Activated CD8-positive, alpha-beta T cell treated with anti-CD3 and anti-CD28 coated beads for 36 hours (primary cell): ENCODE measurements at places on chromosomes 13 and 19. TPM values are rescaled to one million over a fixed set of nuclear protein-coding genes. Genes with fewer than 3 reads are reported as not detected.

YJEFN3 gene
- 8.1 TPM for total RNA-seq

DNA sequence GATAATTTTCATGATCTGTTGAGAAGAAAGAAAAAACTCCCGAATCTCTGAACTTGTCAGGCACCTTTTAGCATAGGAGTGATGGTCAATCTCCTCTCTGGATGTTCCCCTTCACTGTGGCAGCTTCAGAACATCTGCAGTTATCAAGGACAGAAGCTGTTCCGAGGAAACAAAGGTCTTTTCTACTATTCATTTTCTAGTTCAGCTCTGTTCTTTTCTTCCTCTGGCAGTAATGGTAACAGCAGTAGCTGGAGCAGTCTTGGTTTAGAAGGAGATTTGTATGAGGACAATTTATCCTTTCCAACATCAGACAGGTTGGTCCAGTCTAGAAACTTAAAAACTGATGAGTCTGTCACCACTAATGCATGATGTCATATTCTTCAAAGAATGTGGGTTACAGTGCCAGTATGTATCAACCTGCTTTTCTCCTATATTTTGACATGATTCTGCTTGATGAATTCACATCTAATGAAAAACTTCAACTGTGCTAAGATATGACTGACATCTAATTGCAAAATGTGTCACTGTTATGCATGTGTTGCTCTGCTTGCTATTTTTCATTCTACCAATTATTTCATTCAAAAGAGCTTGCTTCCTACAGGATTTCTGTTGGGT is 41.0 kb downstream of the AKAP11 start:
- DNase-seq, result no peak

DNA sequence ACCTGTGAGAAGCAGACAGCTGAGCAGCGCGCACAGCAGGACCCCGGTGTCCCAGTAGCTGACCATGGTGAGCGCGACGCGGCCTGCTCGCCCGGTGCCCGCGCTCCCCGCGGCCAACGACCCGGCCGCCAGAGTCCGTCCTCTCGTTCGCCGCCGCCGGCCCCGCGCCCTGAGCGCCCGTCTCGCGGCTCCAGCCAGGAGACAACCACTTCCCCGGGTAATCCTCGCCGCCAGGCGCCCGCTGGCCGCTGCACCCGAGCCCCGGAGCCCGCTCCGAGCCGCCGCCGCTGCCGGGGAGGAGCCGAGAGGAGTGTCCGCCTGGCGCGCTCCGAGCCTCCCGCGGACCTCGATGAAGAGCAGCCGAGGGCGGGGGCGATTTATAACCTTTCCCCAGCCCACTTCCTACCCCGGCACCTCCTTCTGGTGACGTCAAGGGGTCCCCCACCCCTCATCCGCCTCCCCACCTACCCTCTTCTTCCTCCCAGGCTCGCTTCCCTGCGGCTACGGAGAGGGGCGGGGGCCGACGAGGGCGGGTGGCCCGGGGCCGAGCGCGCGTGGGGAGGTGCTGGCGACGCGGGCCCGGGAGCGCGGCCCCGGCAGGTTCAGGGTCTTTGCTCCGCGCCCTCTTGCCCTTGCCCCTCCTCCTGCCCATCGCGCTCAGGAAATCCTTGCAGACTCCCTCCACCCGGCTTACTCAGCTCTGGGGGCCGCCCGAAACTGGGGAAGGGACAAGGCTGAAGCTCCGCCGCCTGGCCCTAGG is at the start of gene FLT1:
Gene FLT1 (minus strand): TSS at position 351 of the 760 bp plus-strand sequence. CDS start 285 bp downstream, at position 66.
- DNase-seq, result peak; percentile 59

- no peak for DNase-seq
Observed at GRCh38 chr19:14482172-14482941, 7.2 kb upstream of the PTGER1 start.

- peak; percentile 90 for DNase-seq
Observed at GRCh38 chr19:11587302-11587974, 9.8 kb upstream of the ZNF627 start.

DNA sequence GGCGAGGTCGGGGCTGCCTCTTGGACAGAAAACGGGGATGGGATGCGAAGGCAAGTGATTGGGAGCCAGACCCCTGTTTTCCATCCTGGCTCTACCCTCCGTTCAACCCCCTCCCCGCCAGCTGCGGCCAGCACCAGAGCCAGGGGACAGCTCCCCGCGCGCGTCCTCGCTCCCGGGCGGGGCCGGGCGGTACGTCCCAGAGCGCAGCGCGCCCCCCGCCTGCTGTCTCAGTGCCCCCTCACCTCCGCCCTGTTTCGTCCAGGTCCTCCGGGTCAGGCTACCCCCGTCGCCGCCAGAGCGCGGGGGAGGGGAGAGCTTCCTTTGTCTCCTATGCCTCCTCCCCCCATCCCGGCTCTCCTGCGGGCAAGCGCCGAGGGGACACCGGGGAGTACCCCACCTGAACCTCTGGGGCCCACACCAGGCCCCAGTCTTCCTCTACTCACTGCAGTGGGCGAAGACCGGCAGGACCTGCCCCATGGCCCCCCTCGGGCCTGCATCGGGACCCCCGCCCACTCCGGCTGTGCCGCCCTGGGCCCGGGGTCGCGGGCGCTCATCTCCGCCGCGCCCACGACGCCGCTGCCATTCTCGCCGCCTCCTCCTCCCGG is 396 bp downstream of the RTN2 start:
- peak; percentile 59 for DNase-seq

DNA sequence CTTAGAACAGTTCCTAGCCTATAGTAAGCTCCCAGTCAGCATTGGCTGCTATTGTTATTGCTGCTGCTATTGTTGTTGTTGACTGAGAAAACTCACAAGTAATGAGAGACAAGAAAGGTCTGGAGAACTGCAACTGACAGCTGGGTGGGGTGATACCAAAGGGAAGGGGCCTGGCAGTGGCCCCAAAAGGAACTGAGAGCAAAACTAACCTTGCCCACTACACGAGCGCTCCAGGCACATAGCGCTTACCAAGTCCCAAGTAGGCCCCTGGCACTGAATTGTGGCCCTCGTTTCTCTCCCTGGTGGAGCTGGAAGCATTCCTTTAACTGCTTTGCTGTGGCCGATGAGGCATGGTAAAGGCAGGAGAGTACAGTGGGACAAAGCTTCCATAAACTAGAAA is 59.7 kb downstream of the KCTD12 start:
- no peak for DNase-seq

GSX1 gene
- total RNA-seq, result not detected

GRCh38 chr19:1038978-1039645 is 795 bp upstream of the ABCA7 start:
- DNase-seq, result no peak

DNA sequence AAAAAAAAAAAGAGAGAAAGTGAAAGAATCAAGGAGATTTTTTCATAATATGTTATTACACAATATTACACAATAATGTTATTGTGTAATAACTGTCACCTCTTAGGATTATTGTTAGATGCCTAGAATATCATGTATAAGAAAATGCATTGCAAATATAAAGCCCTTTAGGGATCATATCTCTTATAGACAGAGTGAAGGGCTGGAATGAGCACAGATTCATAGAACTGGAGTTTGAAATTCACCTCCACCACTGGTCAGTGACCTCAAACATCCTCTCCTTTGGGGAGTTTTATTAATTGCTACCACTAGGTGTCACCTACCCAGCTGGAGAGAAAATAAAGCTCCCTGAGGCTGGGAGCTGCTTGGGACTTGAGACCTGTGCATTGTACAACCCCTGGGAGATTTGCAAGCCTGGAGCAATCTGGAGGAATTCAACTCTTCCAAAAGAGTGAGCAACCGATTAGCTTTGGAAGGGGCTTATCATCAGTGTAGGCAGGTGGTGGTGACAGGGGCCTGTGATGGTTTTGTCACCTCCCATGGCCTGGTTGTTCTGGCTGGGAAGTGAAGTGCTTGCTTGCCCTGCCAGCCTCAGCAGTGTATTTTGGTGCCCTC is 30.3 kb upstream of the FRY start:
- peak; percentile 3 for DNase-seq

GRCh38 chr13:95445131-95445530 is 107.4 kb upstream of the CLDN10 start:
- no peak for DNase-seq

PTH2 gene
- not detected for total RNA-seq

GRCh38 chr19:7808108-7808507 is 21.9 kb upstream of the EVI5L start:
- no peak for DNase-seq

DNA sequence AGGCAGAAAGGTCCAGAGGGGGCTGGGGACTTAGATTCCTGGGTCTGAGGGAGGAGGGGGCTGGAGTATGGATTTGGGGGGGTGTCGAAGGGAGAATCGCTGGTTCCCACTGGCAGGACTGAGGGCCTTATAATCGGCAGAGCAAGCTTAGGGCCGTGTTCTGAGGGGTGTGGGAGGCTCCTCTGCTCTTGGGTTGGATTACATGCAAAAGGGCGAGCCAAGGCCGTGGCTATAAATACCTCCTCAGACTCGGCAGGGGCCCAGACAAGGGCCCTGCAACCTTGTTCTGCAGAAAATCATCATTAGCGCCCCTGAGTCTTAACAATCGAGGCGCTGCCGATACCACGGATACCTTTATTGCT is 707 bp upstream of the MAMSTR start:
- no peak for DNase-seq

FUT2 gene
- not detected for total RNA-seq

GRCh38 chr13:83876546-83876945 is 5.7 kb downstream of the SLITRK1 start:
- no peak for DNase-seq

PODNL1 gene
- not detected for total RNA-seq

TUBA3C gene
- total RNA-seq, result not detected

DNA sequence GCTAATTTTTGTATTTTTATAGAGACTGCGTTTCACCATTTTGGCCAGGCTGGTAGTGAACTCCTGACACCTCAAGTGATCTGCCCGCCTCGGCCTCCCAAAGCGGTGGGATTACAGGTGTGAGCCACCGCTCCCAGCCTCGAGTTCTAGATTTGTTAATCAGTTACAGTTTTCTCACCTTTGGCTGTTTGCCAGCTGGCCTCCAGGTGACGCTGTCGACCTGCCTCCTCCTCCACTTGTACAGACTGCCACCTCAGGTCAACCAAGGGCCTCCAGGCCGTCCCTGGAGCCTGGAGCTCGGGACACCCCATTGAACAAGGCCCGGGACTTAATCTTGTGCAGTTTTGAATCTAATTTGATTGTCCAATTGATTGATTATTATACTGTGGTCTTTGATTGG is 45.5 kb downstream of the IER2 start:
- DNase-seq, result peak; percentile 69

GRCh38 chr13:26255691-26256277 is 1.9 kb downstream of the CDK8 start:
- DNase-seq, result no peak

GRCh38 chr19:45403272-45403671 is 1.6 kb downstream of the PPP1R13L start:
- no peak for DNase-seq

- no peak for DNase-seq
Observed at GRCh38 chr13:50685491-50685890, 158.0 kb downstream of the DLEU7 start.

GRCh38 chr13:77042566-77043177 is 15.7 kb upstream of the FBXL3 start:
- DNase-seq, result no peak

DNA sequence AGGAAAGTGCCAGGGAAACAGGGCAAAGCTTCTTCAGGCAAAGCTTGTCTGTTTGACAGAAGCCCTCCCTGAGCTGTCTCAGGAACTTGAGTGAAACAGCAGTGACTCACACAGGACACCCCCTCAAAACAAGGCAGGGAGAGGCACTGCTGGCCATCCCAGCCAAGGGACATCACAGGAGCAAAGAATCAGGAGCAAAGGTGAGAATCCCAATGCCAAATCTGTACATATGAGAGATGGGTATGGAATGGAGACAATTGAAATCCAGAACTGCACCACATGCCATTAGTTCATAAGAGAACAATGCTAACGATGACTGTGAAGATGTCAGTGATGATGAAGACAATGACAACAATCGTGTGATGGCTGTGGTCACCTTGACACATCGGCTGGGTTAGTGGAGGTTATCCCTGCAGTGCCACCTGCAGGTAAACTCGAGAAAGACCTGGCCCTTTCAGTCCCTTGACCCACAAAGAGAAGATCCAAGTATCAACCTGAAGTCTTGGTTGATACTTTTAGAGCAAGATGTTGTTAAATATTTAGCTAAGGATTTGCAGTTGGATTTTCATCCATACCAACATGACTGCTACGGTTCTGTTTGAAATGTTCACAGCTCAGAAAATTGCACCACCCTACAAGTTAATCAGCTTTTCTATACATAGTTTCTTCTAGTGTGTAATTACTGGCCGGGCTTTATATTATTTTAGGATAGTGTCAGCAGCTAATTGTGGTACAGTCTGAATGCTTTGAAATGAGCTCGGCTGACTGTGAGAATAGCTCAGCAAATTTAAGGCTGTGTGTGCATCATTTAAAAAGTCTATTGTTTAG is 42.0 kb upstream of the IPO5 start:
- peak; percentile 47 for DNase-seq

DNA sequence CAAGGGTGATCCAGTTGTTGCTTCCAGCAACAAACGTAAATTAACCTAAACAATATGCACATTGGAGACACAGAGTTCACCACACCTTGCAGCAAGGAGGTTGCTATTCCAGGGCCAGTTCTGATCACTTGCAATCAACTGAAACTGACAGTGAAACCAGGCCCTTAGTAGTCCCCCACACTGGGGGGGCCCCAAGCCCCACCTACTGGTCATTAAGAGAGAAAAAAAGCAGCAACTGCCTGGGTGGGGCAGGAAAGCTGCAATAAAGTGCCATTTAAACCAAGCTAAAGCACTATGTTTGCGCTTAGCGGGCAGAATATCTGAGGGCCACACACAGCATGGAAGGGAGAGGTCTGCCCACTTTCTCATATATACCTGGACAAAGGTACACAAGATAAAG is 51.5 kb downstream of the ATP7B start:
- DNase-seq, result peak; percentile 25

GRCh38 chr19:35696835-35697234 is 7.5 kb upstream of the ZBTB32 start:
- DNase-seq, result peak; percentile 67

DNA sequence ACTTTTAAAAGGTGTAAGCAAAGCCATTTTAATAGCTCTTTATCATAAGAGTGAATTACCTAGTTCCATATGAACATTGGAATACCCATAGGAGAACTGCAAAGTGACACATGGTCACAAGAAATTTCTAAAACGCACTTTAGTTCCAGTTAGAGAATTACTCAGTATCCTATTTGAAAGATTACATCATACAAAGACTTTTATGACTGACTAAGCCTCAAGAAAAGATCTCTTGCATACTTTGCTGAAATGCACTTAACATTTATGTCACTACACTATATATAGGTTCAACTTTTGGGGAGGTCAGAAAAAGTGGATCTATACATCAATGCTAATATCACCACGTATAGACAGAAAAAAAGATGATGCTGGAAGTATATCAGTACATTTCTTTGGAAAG is 7.1 kb downstream of the PCDH9 start:
- DNase-seq, result no peak

DNA sequence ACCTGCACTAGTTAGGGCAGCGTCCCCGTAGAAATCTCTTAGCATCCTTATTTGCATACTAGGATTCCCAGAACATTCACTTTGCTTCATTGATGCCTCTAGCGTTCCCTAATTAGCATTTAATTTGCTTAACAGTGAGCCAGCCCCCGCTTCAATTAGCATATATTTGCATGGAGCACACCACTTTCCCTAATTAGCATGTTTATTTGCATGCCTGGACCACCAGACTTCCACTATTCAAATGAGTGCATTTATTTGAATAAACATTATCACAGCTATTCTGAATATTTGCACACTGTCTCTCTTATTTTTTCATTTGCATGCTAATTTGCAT is 69.6 kb downstream of the RYR1 start:
- no peak for DNase-seq

CGB7 gene
- not detected for total RNA-seq
